ENCODE measurements at places on chromosomes 2 and 18.

GRCh38 chr2:69141061-69141460, 128.1 kb downstream of the ANTXR1 start:
- no peak for DNase-seq

GRCh38 chr2:43634604-43635306, 2.3 kb upstream of the PLEKHH2 start:
- peak; percentile 82 for DNase-seq

DNA sequence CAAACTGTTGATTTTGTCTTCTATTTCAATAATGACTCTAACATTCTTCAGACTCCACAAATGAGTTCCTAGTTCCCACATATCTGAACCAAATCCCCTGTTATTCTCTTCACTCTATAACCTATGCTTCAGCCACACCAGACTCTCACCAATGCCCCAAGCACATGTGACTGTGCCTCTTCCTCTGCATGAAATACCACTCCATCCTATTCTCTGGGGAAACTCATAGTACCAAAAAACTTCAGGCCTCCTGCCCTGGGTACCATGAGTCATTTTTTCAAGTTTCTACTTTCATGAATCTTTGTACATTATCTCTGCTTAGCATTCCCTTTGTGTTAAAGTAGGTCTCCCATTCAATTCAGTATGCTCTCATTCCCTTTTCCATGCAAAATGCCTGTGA, 353.2 kb downstream of the ZEB2 start:
- peak; percentile 3 for DNase-seq

DNA sequence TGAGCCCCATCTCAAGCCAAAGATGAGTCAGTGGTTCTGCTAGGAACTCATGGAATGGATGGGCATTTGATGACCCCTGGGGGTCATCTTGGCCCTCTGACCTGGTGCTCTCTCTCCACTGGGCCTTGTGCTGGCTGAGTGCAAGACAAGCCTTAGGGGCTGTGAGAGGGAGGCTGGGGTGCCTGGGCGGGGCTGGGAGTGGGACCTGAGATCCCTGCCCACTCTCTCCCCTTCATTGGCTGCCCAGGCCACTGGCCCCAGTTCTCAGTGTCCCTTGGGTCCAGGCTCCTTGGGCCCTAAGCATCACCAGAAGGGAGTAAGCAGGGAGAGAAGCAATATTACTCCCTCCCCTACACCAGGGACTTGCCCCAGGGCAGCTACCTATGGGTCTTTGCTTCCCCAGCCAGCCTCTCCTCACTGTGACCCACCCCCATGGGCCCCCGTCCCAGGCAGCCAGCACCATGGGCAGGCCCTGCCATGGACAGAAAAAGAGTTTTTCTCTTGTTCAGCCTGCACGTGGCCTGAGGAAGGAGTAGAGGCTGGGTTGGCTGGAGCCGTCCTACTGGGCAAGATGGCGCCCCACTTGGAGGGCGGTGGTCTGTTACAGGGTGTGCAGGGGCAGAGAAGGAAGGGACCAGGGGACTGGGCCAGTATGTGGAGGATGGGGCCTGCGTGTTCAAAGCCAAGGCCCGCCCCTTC, 33.6 kb downstream of the ATOH8 start:
- no peak for DNase-seq

- no peak for DNase-seq
Observed at GRCh38 chr2:200411831-200412230, 98.0 kb downstream of the KCTD18 start.

GRCh38 chr2:187966924-187967323, 324.8 kb upstream of the GULP1 start:
- DNase-seq, result no peak

DNA sequence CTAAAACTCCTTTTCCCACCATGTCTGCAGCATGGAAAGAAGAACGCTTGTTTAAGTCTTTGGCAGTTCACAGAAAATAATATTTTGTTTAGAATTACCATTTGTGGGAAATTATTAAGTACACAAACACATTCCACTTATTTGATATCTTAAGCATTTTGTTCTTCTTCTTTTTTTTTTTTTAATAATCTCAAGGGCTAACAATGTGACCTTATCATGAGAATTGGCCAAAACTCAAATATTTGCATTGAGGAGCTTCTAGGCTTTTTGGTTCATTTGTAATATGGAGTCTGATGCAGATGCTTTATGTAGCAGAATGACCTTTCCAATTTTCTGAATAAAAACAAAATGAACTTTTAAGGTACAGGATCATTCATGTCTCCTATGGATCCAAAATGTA, 555.0 kb downstream of the ZEB2 start:
- no peak for DNase-seq
